ENCODE measurements at places on chromosomes 11 and 22.

- no peak for DNase-seq
Measured at GRCh38 chr22:31446767-31447166, 42.9 kb downstream of the EIF4ENIF1 start.

- no peak for DNase-seq
Measured at GRCh38 chr11:113562981-113563461, 87.8 kb upstream of the DRD2 start.

GRCh38 chr22:40200795-40201530 lies 23.2 kb downstream of the TNRC6B start:
- DNase-seq, result no peak

- DNase-seq, result no peak
Measured at GRCh38 chr11:59555601-59556114, 44.3 kb downstream of the OR4D9 start.

DNA sequence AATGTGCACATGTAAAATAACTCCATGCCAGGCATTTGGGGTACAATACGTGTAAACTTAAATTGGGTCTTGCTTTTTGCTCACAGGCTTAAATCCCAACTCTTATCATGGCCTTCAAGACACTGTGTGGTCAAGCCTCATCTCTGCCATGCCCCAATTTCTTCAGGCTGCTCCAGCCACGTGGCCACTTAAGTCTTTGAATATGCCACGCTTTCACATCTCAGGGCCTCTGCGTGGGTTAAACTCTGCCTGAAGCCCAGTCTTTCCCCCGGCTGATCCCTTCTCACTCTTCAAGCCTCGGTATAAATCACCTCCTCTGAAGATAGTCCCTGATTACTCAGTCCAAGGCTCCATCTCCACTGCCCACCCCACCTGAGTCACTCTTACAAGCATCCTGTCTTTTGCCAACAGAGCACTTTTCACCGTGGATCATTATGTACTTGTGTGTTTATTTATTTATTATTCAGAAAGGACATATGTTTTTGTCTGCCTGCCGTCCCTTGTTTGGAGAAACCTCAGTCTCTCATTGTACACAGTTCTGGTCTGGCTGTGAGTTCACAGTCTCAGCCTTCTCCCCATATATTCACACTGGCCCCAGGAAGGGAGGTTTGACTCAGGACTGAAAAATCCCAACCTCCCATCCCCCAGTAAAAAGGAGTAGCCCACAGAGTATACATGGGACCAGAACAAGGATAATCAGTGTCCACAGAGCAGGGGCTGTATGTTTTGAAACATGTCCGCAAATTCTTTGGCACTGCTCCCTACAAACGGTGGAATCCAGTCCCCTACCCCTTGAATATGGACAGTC lies 344.7 kb downstream of the MN1 start:
- DNase-seq, result no peak

Data from DMS79 treated with DMSO at 0.1 percent for 48 hours (cell line).